ENCODE measurements at places on chromosomes 2 and 18. TPM values are rescaled to one million over a fixed set of nuclear protein-coding genes. Genes with fewer than 3 reads are reported as not detected.

BOD1L2 gene
- total RNA-seq, result not detected

DNA sequence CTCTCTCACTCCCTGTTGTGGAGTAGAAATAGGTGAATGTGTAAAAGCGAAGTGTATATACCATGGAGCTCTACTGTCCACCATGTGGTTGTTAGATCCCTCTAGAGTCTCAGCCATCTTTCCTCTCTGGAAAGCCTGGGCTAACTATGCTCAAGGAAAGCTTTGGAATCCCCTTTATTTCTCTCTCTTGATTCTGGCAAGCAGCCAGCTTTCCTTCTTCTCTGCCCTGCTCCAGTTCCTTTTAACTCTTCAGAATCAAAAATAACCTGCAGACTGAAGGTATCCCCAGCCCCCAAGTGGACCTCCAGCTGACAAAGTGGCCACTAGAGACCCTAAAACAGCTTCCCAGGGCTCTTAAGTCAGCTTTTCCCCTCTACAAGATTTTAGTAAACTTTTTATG lies 381.9 kb downstream of the PLCL1 start:
- DNase-seq, result no peak

- no peak for DNase-seq
These were observed 340.4 kb upstream of the MMADHC start for GRCh38 chr2:149928011-149928410.

DNA sequence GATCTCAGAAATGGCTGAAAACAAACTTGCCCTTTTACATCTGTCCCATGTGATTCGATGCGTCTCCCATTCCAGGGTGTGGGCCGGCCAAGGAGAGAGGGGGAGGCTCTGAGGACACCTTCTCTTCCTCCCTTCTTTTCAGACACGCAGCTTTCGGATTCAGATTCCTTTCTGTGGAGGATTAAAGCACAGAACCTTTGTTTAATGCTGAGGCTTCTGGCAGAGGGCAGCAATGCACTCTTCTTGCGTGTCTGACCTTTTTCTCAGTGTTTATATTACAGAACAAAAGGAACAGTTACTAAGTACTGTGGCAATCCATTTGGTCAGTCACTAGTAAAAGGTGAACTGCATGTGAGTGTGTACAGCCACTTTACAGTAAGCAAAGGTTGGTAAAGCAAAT lies 268.9 kb upstream of the CCDC68 start:
- DNase-seq, result no peak
